ENCODE measurements at places on chromosomes 5 and 9.
A peak's percentile ranks its signal among the peaks of the same experiment; 100 is the strongest.

DNA sequence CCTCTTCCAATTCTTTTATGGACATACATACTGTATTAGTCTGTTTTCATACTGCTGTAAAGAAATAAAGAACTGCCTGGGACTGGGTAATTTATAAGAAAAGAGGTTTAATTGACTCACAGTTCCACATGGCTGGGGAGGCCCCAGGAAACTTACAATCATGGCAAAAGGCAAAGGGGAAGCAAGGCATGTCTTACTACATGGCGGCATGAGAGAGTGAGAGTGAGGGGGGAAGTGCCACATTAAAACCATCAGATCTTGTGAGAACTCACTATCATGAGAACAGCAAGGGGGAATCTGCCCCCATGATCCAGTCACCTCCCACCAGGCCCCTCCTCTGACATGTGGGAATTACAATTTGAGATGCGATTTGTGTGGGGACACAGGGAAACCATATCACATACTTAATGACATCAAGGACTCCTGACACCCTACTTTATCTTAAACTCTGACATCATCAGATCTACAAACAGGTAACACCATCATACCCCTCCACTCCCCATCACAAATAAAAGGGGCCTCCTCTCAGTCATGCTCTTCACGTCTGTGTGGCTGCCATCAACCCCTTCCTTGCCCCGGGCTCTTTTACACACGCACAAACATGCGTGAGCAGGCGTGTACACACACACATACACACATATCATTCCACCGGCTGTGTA, 9.7 kb downstream of the ANKRD33B start:
- H3K27ac ChIP-seq: no peak overlapping the region
- H3K27me3 ChIP-seq: no peaks in the 10 kb centered on the region
- DNase-seq: no peak
- H3K4me1 ChIP-seq: peaks cover 2% of the 10 kb centered on the region

DNA sequence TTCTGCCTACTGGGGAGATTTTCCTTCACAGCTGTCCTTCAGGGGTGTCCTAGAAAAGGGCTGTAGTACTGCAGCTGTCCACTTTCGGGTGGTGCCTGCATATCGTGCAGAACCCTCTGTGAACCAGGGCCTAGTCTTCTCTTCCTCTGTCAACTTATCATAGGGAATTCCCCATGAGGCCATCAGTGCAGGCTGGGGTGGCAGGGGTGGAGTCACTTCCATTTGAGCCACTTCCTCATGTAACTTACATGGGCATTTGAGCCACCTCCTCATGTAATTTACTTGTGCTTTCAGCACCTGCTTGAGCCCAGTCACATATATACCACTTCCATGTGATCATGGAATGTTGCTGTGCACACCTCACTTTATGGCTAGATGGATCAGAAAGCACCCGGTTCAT, 742.0 kb upstream of the RGMB start:
- DNase-seq: no peak
- no peaks in the 10 kb centered on the region for H3K36me3 ChIP-seq
- no peak overlapping the region for H3K27ac ChIP-seq

- no peak for DNase-seq
- H3K4me3 ChIP-seq: no peak overlapping the region
- H3K4me1 ChIP-seq: no peaks in the 10 kb centered on the region
- no peak overlapping the region for H3K27ac ChIP-seq
- H3K36me3 ChIP-seq: no peaks in the 10 kb centered on the region
These were observed 13.5 kb downstream of the PCAT7 start for GRCh38 chr9:94568250-94568889.

- H3K4me1 ChIP-seq: no peaks in the 10 kb centered on the region
- peaks cover 8% of the 10 kb centered on the region for H3K27me3 ChIP-seq
- H3K36me3 ChIP-seq: no peaks in the 10 kb centered on the region
- H3K27ac ChIP-seq: no peak overlapping the region
- no peak overlapping the region for H3K4me3 ChIP-seq
These were observed 66.4 kb downstream of the DAPK1 start for GRCh38 chr9:87564111-87564510.

- H3K27me3 ChIP-seq: no peaks in the 10 kb centered on the region
- H3K4me3 ChIP-seq: no peak overlapping the region
- no peak for DNase-seq
- peaks cover 36% of the 10 kb centered on the region for H3K4me1 ChIP-seq
- peaks cover 100% of the 10 kb centered on the region for H3K36me3 ChIP-seq
- H3K27ac ChIP-seq: peak overlapping the region; percentile 73
These were observed 38.5 kb downstream of the SECISBP2 start for GRCh38 chr9:89356782-89357181.

- no peak overlapping the region for H3K27ac ChIP-seq
- H3K4me3 ChIP-seq: no peak overlapping the region
- H3K36me3 ChIP-seq: no peaks in the 10 kb centered on the region
- H3K4me1 ChIP-seq: peaks cover 16% of the 10 kb centered on the region
- DNase-seq: no peak
These were observed 98.4 kb downstream of the PDE4D start for GRCh38 chr5:59795141-59795540.

DNA sequence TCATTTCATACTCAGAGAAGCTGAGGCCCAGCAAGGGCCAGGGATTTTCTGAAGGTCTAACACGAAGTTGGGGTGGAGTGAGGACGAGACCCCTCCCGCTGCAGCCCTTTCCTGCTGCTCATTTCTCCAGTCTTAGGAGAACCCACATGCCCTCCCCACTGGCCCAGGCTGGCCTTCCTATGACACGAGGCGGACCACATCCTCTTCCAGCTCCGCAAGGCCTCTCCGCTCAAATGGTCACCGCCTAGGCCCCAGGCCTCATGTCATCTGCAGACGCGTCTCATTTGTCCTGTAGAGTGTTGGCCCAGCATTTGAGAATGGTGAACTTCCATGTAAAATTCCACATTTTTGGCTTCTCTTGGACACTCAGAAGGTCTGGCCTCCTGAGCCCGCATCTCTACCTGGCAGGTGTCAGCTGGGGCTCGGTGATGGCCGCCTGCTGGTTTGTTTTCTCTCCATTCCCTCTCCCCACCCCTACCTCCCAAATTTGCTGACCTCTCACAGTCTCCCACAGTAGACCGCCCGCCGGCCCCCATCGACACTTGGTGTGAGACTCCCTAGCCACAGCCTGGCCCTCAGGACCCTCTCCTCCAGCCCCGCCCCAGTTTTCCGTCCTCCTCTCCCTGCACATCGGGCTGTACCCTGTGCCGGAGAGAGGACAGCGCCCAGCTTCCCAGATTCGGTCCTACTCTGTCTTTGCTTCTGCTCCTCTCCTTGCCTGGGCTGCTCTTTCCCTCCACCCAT, 51.7 kb downstream of the ERGIC1 start:
- H3K36me3 ChIP-seq: peaks cover 53% of the 10 kb centered on the region
- peaks cover 19% of the 10 kb centered on the region for H3K4me1 ChIP-seq
- no peak overlapping the region for H3K4me3 ChIP-seq
- no peak for DNase-seq
- H3K27ac ChIP-seq: peak overlapping the region; percentile 81
- no peaks in the 10 kb centered on the region for H3K27me3 ChIP-seq

- no peak for DNase-seq
- H3K27ac ChIP-seq: no peak overlapping the region
- peaks cover 2% of the 10 kb centered on the region for H3K36me3 ChIP-seq
- H3K4me3 ChIP-seq: no peak overlapping the region
These were observed 16.3 kb upstream of the SLC36A2 start for GRCh38 chr5:151363673-151364072.

DNA sequence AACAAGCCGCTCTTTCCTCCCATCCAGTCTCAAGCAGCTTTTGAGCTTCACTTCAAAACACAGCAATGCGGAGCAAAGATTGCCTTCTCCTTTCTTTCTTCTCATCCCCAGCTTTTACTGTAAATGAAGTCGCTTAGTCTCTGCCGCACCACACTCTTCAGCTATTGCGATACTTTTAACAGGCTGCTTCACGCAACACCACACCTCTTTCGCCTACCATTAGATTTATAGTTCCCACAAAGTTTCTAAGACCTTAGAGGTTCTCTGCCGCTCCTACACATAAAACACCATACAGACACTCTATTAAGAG, 711 bp downstream of the PGGT1B start:
- no peaks in the 10 kb centered on the region for H3K27me3 ChIP-seq
- H3K27ac ChIP-seq: peak overlapping the region; percentile 95
- no peak for DNase-seq

DNA sequence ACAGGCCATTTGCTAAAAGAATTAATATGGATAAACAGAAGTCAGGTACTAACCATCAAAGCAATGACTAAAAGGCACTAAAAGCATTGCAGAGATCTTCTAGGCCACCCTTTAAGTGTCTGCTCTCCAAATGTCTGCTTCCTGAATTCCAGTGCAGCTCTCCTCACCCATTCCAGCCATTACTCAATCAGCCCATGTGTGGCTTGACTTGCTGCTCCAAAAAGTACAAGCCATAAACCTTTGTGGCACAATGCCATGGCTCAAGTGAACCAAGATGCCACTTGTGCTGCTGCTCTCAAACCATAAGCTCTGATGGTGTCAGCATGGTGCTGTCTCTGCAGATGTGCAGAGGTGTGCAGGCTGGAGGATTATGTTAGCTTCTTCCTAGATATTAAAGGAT, 290.2 kb upstream of the POU5F2 start:
- peaks cover 71% of the 10 kb centered on the region for H3K36me3 ChIP-seq
- DNase-seq: no peak
- peaks cover 7% of the 10 kb centered on the region for H3K4me1 ChIP-seq
- no peak overlapping the region for H3K27ac ChIP-seq

DNA sequence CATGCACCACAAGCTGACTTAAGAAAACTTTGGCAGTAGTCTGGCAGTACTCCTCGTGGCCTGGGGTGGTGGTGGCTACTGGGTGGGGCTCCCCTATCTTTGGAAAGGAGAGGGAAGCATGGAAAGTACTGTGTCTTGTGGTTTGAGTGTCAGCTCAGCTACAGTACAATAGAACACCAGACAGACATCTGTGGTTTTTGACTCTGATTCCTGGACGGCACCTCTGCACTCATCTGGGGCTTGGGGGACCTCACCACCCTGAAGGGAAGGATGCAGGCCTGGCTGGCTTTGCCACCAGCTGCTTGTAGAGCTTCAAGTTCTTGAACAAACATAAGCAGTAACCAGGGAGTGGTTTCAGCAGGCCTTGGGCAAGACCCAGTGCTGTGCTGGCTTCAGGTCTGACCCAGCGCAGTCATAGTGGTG, 40.6 kb downstream of the TNFSF8 start:
- peaks cover 62% of the 10 kb centered on the region for H3K4me1 ChIP-seq
- no peaks in the 10 kb centered on the region for H3K27me3 ChIP-seq
- H3K27ac ChIP-seq: no peak overlapping the region
- peaks cover 15% of the 10 kb centered on the region for H3K36me3 ChIP-seq
- no peak for DNase-seq

DNA sequence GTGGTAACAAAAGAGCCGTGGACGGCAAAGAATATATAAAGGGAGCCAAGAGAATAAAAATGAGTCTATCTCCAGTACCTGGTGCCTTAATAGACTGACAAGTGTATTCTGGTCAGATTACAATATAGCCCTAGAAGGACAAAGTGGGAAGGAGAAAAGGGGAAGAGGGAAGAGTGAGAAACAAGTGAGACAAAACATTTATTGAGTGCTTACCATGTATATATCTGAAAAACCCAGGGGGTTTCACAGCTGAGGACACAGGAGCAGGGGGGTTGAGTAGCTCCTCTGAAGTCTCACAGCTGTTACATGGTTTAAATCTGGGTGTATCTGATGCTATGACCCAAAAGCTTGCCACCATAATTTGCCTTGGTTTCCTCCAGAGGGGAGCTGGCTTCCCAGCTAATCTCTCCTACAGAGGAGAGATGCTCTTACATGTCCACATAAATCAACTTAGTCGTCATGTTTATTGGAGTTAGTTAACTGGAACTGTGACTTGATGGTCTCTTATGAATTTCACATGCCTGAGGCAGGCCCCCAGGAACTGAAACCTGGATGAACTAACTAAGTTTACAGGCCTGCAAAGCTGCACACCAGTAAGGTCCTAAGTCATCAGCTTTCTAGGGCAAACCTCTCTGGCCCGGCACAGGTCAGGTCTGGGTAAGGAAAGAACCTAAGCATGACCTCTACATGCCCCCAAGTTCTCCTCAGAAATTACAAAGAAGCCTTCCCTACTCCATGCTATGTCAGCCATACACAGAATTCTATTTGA, 15.5 kb downstream of the SIL1 start:
- peaks cover 24% of the 10 kb centered on the region for H3K4me1 ChIP-seq
- DNase-seq: no peak
- no peak overlapping the region for H3K4me3 ChIP-seq
- H3K27ac ChIP-seq: no peak overlapping the region

GRCh38 chr5:72156946-72157624, 49.8 kb downstream of the MAP1B start:
- H3K27ac ChIP-seq: no peak overlapping the region
- H3K4me3 ChIP-seq: no peak overlapping the region
- peaks cover 8% of the 10 kb centered on the region for H3K27me3 ChIP-seq

DNA sequence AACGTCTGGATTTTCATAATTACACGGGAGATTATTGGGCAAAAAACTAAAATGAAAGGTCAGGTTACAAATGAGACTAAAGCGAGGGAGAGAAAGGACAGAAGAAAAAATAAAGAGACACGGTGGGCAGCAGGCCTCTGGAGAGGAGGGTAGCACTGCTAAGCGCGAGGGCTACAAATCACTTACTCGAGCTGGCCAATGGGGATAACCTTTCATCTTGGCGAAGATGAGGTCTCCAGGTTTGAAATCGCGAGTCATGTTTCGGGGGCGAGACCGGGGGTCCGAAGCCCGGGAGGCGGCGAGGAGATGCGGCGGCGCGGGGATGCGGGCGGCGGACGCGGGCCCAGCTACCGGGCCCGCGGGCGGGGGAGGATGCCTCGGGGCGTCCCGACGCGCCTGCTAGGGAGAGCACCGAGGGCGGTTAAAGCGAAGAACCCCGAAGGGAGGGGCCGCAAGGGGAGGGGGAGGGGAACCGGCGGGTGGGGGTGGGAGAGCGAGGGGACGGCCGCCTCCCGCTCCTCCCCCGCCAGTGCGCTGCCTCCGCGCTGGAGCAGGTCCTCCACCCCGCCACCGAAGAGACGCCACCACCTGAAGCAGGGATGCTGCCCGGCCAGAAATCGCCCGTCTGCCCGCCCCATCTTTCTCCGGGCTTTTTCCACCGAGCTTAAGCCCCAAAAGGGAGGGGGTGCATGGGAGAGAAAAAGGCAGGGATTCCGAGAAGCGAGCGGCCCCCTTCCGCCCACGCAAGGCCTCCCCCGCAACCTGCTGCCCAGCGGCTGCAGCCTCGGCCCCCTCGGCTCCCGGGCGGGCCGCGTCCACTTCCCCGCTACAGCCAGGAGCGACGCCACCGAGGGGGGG, 610 bp downstream of the PSIP1 start:
- peaks cover 70% of the 10 kb centered on the region for H3K4me1 ChIP-seq
- peak overlapping the region; percentile 97 for H3K27ac ChIP-seq
- H3K36me3 ChIP-seq: peaks cover 45% of the 10 kb centered on the region

DNA sequence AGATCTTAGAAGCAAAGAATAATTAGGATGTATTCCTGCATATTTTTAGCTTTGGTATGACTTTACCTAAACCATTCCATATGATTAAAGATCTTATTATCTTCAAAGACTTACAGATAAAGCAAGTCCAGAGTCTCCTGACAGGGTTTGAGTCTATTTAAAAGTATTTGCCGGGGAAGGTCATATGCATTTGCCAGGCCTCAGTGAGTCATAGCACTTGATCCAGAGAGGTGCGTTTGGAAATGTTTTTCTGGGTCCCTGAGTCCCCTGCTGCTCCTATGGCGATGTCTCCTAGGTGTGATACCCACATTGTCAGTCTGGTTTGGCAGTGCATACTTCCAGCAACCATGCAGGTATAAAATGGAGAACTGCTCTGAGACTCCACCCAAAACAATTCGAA, 217.0 kb downstream of the FBXL7 start:
- no peak overlapping the region for H3K4me3 ChIP-seq
- DNase-seq: no peak
- no peaks in the 10 kb centered on the region for H3K36me3 ChIP-seq
- no peaks in the 10 kb centered on the region for H3K27me3 ChIP-seq

- H3K27me3 ChIP-seq: peaks cover 5% of the 10 kb centered on the region
- H3K4me1 ChIP-seq: no peaks in the 10 kb centered on the region
- H3K27ac ChIP-seq: no peak overlapping the region
These were observed 241.5 kb upstream of the DMRT1 start for GRCh38 chr9:600006-600405.

Data from naive thymus-derived CD8-positive, alpha-beta T cell (primary cell).